ENCODE measurements at places on chromosomes 5 and 9. TPM values are rescaled to one million over a fixed set of nuclear protein-coding genes. Genes with fewer than 3 reads are reported as not detected.

Gene PCDH1
- 8.4 TPM for total RNA-seq

Gene TAF1L
- 0.17 TPM for total RNA-seq

Gene TXNDC8
- total RNA-seq: not detected

DNA sequence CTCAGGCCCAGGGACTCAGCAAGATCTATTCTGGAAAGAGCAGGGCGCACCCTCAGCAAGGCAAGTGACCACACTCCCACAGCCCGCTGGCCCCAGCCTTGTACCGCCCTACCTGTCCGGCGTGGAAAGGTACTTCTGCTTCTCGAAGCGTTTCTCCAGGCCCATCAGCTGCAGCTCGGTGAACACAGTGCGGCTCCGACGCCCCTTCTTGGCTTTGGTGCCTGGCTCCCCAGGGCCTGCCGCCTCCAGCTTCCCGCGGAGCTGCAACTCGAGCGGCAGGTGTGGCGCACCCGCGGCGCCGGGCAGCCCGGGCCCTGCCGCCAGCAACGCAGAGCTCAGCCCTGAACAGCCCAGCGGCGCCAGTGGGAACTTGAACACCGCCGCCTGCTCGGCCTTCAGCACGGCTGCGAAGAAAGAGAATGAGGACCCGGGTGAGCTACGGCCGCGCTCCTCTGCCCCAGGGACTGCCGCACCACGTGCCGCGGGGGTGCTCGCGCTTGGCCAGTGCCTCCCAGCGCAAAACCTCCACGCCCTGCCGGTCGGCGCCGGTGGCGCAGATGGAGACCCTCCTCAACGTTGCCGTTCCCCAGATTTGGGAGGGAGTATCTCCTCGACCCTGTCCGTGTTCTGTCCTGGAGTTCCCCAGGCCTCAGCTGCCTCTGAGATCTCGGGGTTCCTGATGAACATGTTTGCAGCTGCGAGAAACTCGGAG is 2.2 kb downstream of the BARX1 start:
- H3K27ac ChIP-seq: no peak overlapping the region
- peaks cover 98% of the 10 kb centered on the region for H3K27me3 ChIP-seq
- no peaks in the 10 kb centered on the region for H3K36me3 ChIP-seq
- H3K4me1 ChIP-seq: peaks cover 80% of the 10 kb centered on the region
- DNase-seq: no peak
- peak overlapping the region; percentile 44 for H3K4me3 ChIP-seq

GRCh38 chr9:30362373-30362772 is 2022.1 kb upstream of the ACO1 start:
- no peak for DNase-seq
- H3K4me3 ChIP-seq: no peak overlapping the region
- no peaks in the 10 kb centered on the region for H3K27me3 ChIP-seq
- no peaks in the 10 kb centered on the region for H3K36me3 ChIP-seq
- H3K4me1 ChIP-seq: no peaks in the 10 kb centered on the region
- H3K27ac ChIP-seq: no peak overlapping the region

DNA sequence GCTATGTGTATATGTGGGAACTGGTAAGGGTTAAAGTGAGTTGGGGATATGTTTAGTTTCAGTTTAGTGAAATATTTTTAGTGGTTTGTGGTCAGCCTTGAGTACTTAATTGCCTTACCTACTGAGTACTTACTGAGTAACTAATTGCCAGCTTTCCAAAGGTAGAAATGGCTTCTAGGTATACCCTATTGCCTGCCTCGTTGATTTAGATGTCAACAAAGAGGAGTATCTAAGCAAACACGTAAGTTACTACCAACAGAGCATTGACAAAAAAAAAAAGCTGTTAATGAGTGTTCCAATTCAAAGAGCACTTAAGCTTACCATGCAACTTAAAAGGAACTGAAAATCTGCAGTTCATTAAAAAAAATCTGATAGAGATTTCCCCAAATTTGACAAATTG is 8.8 kb downstream of the ATP10B start:
- no peaks in the 10 kb centered on the region for H3K36me3 ChIP-seq
- H3K27ac ChIP-seq: no peak overlapping the region
- DNase-seq: no peak
- H3K4me1 ChIP-seq: peaks cover 6% of the 10 kb centered on the region
- H3K27me3 ChIP-seq: no peaks in the 10 kb centered on the region

DNA sequence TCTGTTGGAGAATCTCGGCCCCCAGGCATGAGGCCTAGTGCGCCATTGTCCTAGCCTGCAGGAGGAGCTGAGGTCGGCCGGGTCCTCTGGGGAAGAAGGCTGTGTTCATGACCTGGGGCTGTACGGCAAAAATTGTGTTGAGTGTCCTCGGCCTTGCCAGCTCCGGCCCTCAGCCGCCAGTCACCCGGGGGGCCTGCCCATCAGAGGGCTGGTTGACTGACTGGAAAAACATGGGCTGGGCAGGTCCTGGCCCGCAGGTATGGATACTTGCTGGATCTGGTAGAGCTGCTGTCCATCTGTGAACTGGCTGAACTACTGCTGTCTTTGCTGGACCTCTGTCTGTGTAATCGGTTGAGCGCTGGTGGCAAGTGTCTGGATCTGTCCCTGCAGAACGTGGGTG is 136.7 kb upstream of the GAS1 start:
- H3K27ac ChIP-seq: no peak overlapping the region
- no peaks in the 10 kb centered on the region for H3K4me1 ChIP-seq
- DNase-seq: no peak
- H3K36me3 ChIP-seq: no peaks in the 10 kb centered on the region
- no peak overlapping the region for H3K4me3 ChIP-seq

DNA sequence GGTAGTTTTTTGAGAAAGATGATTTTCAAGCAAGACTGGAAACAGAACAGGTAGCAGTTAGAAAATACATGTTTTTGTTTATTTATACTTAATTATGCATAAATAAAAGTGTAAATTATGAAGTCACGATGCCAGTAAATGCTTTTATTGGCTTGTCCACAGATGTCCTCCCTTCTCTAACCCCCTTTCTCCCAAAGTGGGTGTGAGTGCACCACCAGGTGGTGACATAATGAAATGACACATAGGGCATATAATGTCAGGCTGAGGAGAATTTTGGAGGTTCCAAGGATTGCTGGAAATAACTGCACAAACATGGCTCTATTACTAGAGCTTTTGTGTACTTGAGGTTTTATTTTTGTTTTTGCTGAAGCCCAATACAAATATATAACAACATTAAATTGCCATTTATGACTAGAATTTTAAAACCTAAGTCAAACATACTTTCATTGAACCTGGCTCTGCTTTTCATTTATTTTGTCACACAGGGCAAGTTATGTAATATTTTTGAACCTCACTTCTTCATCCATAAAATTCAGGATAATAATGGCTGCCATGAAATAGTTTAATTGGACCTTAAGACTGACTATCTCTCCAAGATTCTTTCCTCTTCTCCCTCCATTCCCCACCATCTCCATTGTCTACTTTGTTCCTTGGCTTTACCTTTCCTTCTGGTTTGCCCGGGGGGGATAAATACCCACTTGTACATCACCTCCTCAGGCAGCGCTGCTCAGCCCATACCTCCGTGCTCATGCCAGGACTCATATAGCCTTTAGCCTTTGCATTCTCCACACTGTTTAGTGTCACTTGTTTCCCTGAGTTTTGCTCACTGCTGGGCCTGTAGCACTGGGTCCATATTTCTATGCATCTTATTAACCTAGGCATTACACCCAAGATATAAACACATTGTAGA is 168.8 kb downstream of the PDE4D start:
- no peaks in the 10 kb centered on the region for H3K36me3 ChIP-seq
- no peak overlapping the region for H3K27ac ChIP-seq
- no peaks in the 10 kb centered on the region for H3K27me3 ChIP-seq
- no peak overlapping the region for H3K4me3 ChIP-seq

GRCh38 chr5:35762368-35762767 is 94.3 kb upstream of the IL7R start:
- H3K36me3 ChIP-seq: no peaks in the 10 kb centered on the region
- H3K4me1 ChIP-seq: no peaks in the 10 kb centered on the region
- DNase-seq: no peak
- no peaks in the 10 kb centered on the region for H3K27me3 ChIP-seq

DNA sequence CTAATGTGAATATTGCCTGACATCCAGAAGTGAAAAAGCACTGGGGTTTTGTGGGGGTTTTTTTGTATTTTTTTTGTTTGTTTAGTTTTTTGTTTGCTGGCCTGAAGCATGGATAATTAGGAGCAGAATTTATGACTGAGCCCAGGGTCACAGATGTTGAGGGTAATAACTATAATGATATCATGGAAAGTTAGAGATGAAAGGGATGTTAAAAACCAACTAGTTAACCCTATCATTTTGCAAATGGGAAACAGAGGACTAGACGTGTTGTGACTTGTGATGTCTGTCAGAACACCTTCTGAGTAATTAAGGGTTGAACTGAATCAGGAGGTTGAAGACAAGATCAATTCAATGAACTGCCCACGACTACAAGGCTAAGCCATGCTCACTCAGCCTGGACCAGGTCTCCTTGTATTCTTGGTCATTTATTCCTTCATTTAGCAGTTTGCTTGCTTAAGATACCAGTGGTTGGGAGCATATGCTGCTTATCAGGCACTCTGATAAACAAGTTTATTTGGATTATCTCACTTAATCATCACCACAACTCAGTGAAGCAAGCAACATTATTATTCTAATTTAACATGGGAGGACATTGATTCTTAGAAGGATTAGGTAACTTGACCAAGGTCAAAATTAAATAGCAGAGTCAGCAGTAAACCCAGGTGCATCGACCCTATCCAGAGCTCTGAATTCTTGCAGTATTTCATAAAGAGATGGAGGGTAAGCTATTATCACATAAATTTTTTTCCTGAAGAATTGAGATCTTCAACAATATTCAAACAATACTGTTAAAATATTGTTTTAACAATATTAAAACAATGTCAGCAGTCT is 75.7 kb upstream of the PIK3R1 start:
- DNase-seq: no peak
- no peaks in the 10 kb centered on the region for H3K36me3 ChIP-seq
- H3K4me1 ChIP-seq: peaks cover 9% of the 10 kb centered on the region
- H3K27ac ChIP-seq: no peak overlapping the region
- H3K27me3 ChIP-seq: no peaks in the 10 kb centered on the region

DNA sequence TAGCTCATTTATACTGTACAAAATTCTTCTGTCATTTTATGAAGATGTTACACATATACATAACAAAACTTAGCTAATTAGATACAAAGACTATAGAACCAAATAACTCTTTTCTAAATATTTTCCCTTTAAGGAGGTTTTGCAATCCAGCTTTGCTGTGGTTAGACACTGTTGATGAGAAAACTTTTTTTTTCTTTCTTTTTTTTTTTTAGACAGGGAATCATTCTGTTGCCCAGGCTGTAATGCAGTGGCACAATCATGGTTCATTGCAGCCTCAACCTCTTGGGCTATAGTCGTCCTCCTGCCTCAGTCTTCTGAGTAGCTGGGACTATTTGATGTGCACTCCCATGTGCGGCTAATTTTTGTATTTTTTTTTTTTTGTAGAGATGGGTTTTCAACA is 38.5 kb upstream of the CDKN2B start:
- H3K27me3 ChIP-seq: no peaks in the 10 kb centered on the region
- DNase-seq: no peak
- no peak overlapping the region for H3K4me3 ChIP-seq

- no peaks in the 10 kb centered on the region for H3K27me3 ChIP-seq
- no peaks in the 10 kb centered on the region for H3K36me3 ChIP-seq
- no peak overlapping the region for H3K27ac ChIP-seq
- H3K4me1 ChIP-seq: no peaks in the 10 kb centered on the region
These were observed 37.1 kb upstream of the FAM169A start for GRCh38 chr5:74903165-74903787.

GRCh38 chr5:34526682-34527305 is 129.3 kb upstream of the RAI14 start:
- no peaks in the 10 kb centered on the region for H3K27me3 ChIP-seq
- no peak for DNase-seq
- no peak overlapping the region for H3K4me3 ChIP-seq
- peaks cover 15% of the 10 kb centered on the region for H3K4me1 ChIP-seq

- no peak for DNase-seq
- no peaks in the 10 kb centered on the region for H3K36me3 ChIP-seq
- no peaks in the 10 kb centered on the region for H3K4me1 ChIP-seq
- no peak overlapping the region for H3K4me3 ChIP-seq
These were observed 265.2 kb downstream of the TMEM38B start for GRCh38 chr9:105959531-105959930.

DNA sequence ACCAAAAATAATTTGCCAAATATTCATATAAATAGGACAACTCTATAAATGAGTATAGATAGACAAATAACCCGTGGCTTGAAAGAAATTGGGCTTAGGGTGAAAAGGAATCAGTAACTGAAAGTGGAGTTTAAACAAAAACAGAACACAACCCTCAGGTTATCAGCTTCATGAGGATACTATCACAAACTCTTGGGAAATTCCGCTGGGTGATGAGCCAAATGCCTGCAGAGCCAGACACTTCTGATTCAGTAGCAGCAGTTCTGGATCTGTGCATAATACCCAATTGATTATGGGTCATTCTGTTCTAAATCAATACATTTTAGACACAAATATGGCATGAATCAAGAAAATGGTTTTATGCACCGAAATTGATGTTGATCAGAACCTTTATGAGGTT is 72.4 kb downstream of the CAMK4 start:
- H3K27ac ChIP-seq: no peak overlapping the region
- no peak overlapping the region for H3K4me3 ChIP-seq

DNA sequence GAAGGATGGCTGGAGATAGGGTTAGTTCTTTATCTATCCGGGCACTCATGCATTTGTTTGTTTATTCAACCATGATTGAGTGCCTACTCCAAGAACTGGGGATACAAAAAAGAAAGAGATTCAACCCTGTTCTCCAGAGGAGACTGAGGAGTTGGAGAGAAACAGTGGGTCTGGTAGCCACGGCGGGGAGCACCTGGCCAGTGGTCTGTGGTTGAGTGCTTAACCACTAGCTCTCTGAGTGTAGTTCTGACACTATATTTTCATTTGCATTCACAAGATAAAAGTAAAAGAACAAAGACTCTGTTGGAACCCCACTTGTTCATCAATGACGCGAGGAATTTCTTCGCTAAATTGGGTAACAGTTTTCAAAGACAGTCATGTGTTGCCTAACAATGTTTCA is 295.5 kb upstream of the MSX2 start:
- no peak for DNase-seq
- no peak overlapping the region for H3K4me3 ChIP-seq
- H3K36me3 ChIP-seq: no peaks in the 10 kb centered on the region
- no peaks in the 10 kb centered on the region for H3K4me1 ChIP-seq
- H3K27me3 ChIP-seq: no peaks in the 10 kb centered on the region

DNA sequence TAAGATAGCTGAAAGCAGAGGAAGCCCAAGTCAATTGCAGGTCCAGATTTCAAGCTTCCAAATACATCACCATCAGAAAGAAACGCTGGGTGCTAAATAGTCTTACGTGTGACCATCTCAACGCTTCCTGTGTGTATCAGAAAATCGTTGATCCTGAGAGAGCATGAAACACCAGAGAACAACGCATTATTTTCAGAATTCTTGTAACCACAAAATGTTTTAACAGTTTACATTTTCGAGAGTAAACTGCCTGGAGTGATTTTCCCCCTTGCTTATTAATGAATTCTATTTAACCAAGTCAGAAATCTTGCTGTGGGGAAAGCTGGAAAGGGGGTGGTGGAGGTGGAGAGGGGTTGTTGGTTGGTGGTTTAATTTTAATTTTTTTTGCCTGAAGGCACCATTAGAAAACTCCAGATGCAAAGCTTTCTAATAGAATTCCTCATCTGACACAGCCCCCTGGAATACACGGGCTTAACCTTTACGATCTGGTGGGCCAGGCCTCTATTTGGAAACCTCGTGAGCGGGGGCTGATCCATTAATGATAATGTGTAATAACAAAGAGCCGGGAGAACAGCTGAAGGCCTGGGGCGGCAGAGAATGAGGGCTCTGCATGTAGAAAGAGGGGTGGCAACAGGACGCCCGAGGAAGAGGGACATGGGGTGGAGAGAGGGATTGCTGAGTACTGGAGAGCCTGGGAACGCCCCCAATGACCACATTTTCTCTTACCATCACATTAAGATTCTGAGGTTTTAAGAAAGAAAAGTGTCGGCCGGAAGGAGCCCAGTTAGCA is 124.5 kb upstream of the NFIB start:
- no peak for DNase-seq
- H3K4me3 ChIP-seq: no peak overlapping the region
- no peaks in the 10 kb centered on the region for H3K36me3 ChIP-seq
- H3K27ac ChIP-seq: no peak overlapping the region
